Stimulated activated CD4-positive, alpha-beta T cell treated with anti-CD3 and anti-CD28 coated beads, Interleukin-4, amount 100 ng/mL, for 24 hours (primary cell): ENCODE measurements at places on chromosomes 6 and 20.

- DNase-seq = no peak
Measured at GRCh38 chr6:52557389-52558265, 19.2 kb downstream of the TRAM2 start.

DNA sequence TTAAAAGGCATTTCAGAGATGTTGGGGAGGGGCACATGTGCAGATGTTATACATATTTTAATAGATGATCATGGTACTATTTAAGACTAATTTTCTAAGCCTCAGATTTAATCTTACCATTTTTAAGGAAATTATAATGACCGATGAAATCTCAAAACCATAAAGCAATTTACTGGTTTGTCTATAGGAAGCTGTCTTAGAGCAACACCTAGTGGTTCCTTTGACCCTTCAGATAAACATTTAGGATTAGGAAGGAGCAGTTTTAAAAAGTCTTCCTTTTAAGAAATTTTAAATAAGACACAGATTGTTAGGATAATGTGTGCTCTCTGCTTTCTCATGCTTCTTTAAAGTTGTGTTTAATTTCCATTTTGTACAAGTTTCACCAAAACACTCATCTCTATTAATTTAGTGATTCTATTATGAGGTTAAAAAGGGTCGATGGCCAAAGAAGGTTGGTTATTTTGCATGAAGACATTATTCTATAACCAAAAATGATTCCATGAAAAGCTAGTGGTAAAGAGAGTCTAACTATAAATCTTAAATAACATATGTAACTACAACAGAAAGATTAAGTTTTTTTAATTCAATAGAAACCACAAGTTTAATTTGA lies 376.4 kb downstream of the HACE1 start:
- no peak for DNase-seq

- DNase-seq = no peak
Measured at GRCh38 chr6:75493400-75494064, at the start of gene FILIP1. Gene FILIP1 (minus strand): TSS chr6:75493800. CDS start chr6:75414972, 78,828 bp downstream.

DNA sequence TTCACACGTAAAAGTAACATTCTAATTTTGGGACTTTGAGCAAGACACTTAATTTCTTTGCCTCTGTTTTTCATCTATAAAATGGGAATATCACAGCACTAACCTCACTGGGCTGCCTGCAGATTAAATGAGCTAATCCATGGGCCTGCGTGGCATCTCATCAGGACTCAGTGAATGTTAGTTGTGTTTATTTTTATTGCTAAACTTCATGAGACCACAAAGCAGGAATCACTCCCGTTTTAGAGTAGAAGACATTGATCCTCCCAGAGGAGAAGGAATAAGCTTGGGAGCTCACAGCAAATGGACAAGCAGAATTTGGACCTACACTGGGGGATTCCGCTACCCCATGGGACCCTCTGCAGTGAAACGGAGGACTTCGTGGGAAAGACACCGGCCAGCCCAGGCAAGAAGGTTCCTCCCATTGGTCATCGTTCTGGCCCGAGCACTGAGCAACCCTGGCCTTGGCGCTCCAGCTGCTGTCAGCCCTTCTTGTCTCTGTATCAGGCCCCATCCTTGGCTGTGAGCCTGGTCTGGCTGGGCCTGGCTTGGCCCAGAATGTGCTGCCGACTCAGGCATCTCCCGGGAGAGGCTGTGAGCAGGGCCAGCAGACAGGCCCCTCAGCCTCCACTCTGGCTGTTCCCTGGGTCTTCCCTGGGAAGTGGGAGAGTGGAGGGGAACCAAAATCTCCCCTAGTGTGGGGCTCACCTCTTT lies 79.8 kb downstream of the NFATC2 start:
- no peak for DNase-seq

DNA sequence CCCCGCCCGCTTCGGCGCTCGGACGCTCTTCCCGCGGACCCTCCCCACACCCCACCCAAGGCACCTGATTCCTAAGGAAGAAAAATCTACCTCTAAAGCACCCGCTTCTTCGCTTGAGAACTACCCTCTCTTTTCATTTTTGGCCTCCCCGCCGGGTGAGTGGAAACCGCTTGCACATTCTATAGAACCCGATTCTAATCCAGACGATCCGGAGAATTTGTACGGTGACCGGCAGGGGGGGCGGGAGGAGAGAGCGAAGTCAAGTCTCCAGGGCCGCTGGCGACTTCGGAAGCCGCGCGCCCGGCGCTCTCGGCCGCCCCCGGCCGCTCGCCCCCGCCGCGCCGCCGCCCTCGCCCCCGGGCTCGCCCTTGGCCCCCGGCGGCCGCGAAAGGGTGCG lies at the start of gene RBM24:
Gene RBM24 (plus strand): TSS at position 262 of the 397 bp plus-strand sequence. CDS start 221 bp downstream, outside the sequence.
- DNase-seq = peak; percentile 17

DNA sequence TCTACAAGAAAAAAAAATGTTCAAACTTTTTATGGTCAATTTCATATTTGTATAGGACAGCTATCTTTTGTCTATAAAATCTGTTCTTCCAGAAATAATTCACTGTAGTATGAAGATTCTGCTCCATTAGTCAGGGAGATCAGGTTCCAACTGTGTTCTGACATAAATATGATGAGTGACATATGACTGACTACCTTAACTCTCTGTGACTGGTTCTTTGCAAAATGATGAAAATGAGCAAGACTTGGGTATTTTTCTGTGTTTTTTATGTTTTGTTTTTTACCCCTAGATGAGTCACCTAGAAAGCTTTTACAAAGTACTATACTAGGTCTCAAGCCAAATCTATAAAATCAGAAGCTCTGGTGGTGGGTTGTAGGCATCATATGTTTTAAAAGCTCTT lies 229.6 kb downstream of the MMUT start:
- no peak for DNase-seq

GRCh38 chr6:41306187-41306854 lies 19.8 kb upstream of the TREM1 start:
- peak; percentile 54 for DNase-seq

GRCh38 chr6:150100745-150101144 lies 31.8 kb upstream of the ULBP3 start:
- DNase-seq = no peak
